ENCODE measurements at places on chromosomes 7 and 10. TPM values are rescaled to one million over a fixed set of nuclear protein-coding genes. Genes with fewer than 3 reads are reported as not detected.

Gene SGPL1
- 17.4 TPM for total RNA-seq

Gene SYT15B
- total RNA-seq, result 8.2 TPM

Gene NKX2-3
- total RNA-seq, result not detected

Gene METTL27
- total RNA-seq, result 7.0 TPM

Gene LLCFC1
- not detected for total RNA-seq

Gene A1CF
- not detected for total RNA-seq

Gene SFMBT2
- 1.3 TPM for total RNA-seq

Gene FAM237B
- total RNA-seq, result not detected

Gene CHN2
- total RNA-seq, result 7.7 TPM

Gene ZNF282
- total RNA-seq, result 17.2 TPM

Gene AOC1
- not detected for total RNA-seq

Gene CCDC172
- total RNA-seq, result not detected

Gene ATP6V0A4
- total RNA-seq, result 0.58 TPM

Gene TAS2R5
- 0.47 TPM for total RNA-seq

Gene TDRD1
- total RNA-seq, result 0.23 TPM

Gene AKR1D1
- total RNA-seq, result not detected

Gene AKR1B15
- total RNA-seq, result not detected

Measured in pericardium fibroblast (primary cell).